ENCODE measurements at places on chromosomes 7 and 10. TPM values are rescaled to one million over a fixed set of nuclear protein-coding genes. Genes with fewer than 3 reads are reported as not detected.

Gene ADAMTS14
- 2.0 TPM for polyA plus RNA-seq

GRCh38 chr10:3173171-3173878 lies 743 bp upstream of the PITRM1 start:
- no peak for DNase-seq

DNA sequence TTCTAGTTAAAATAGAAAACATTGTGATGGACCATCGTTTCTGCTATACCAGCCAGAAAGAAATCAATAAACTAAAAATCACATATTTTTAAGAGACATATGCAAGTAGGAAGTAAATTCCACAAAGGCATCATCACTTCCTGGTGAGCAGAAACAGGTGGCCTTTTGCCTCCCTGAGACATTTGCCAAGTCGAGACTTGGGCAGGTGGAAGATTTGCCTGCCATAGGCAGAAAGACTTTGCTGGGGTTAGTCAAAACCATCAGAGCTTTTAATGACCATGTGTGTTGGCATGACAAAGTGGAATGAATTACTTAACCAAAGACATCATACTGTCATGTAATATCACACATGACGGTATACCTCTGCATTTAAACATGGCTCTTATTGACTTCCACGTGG lies 66.0 kb upstream of the FGL2 start:
- DNase-seq = no peak

Gene MMP21
- 0.33 TPM for polyA plus RNA-seq

Gene HEPACAM2
- polyA plus RNA-seq = 0.42 TPM

DNA sequence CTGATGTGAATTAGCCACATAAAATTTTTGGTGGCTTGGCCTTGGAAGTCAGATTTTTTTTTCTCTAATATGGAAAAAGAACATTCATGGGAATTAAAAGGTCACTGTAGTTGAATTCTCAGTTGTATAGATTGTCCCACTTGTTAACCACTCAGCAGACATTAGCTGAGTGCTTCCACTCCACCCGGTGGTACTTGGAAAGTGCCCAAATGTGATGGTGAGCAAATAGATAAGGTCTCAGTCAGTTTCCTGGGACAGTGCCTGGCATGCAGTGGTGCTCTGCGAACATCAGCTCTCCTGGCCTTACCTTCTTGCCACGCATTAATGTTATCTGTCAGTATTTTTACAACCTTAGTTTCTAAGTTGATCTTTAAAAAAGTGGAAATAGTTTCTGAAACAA lies 1.4 kb downstream of the ATP5F1C start:
- DNase-seq = no peak

- no peak for DNase-seq
These were observed 168.9 kb downstream of the CDK14 start for GRCh38 chr7:90764848-90765570.

Gene ATP6V0E2
- 25.6 TPM for polyA plus RNA-seq

DNA sequence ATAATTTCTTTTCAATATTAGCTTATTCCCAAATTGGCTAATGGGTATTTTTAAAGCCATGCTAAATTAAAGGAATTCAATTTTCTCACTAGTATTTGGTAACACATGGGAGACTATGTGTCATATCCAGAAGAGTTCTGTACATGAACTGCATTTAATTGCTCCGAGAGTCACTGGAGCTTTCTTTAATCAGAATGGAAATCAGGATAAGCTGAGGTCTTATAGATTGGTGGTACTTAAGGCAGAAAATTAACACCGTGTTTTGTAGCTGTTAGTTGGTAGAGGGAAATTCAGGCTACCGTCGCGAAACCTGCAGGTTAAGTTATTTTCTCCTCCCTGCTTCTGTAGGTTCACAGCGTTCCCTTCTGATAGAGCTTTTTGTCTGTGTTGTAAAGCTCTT lies at the start of gene WEE2:
Gene WEE2 (plus strand): TSS at position 3 of the 400 bp plus-strand sequence. CDS start 406 bp downstream, outside the sequence.
- DNase-seq = no peak

Gene CUZD1
- polyA plus RNA-seq = 1.6 TPM

Gene EBLN1
- 0.15 TPM for polyA plus RNA-seq

DNA sequence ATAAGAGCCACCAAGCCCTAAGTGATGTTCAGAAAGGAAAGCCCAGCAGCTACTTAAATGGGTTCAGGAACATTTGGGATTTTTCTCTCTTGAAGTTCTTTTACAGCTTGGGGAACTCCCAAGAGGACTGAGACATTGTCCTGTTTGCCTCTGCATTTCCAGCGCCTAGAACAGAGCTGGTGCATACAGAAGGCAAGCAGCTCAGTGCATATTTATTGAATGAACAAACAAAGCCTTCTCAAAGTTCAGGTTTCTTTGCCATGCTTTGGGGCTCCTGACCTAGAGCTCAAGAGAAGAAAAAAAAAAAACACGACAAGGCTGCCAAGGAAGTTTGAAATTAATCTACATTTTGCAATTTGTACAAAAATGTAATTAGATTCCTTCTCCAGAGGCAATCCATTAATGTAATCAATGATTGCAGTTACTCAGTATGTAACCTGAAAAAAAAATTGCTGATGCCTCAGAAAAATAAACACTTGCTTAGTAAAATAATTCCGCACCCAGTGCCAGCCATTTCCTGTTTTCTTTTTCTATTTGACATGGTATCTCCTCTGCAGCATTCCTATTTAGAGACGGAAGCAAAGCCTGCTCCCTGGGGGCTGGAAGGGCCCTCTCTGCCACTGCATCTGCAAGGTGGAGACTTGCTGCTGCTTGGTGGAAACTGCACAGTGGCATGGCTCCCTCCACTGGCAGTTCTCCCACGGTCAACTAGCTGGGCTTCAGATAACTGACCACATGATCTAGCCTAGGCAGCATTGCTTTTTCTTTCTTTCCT lies 157.3 kb downstream of the TMEM178B start:
- peak; percentile 2 for DNase-seq

Gene LLCFC1
- polyA plus RNA-seq = 0.21 TPM

- no peak for DNase-seq
These were observed 10.0 kb upstream of the MEST start for GRCh38 chr7:130481898-130482297.

DNA sequence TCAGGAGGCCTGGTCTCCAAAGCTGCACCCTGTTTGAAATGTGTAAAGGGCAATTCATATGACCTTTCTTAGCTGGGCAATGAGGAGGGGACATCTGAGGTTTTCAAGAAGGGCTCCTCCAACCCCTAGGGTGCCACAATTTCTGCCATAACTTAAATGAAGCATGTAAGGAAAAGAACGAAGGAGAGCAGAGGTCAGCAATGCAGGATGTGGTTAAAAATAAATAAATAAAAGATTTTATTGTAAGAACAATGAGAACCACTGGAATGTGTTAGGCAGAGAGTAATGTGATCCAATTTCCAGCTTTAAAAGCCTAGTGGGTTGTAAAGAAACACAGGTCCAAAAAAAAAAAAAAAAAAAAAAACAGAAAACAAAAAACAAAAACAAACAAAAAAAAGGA lies 673.1 kb downstream of the TNS3 start:
- no peak for DNase-seq

DNA sequence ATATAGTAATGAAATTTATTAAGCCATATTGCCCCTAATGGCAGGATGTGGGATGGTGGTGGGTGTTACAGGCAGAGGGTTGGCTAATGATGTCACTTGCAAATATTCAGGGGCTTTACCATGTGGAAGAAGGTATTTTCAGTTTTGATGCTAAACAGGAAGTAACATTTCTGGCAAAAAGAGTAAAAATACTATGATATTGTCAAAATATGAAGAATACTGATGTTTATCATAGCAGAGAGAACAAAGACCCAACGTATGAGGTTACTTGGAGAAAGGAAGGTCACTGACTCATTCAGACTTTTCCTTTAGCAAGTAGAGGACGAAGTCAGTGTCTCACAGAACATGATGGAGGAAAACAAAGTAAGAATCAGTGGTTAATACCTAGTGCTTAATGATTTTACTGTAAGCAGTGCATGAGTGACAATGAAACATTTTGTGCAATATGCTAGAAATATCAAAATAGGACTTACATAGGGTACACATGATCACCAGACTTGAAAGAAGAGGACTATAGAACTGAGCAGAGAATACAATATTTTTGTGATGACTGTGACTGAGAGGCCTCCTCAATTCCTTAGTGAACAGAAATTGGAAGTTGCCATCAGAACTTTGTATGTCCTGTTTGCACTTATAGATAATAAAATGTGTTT lies 89.7 kb upstream of the STEAP4 start:
- no peak for DNase-seq

DNA sequence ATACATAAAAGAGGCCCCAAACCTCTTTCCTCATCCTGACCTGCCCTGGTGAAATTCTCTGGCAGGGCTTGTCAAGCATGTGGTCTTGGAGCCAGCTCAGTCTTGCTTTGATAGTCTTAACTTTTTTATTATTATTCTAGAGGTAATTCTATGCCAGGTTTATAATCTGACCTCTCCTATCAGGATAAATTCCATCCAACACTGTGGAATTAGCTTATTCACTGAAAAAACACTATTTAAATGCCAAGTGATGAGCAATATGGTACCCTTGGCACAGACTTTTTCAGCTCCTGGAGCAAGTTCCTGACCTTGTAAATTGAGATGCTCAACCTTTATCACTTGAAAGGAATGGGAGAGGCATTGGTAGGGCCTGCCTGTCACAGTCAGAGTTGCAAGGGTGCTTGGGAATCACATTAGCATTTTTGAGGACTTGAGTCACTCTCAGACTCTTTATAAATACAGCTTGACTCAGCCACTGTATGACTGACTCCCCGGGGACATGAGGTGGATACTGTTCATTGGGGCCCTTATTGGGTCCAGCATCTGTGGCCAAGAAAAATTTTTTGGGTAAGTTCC lies at the start of gene CPA4:
Gene CPA4 (plus strand): TSS at position 480 of the 576 bp plus-strand sequence. CDS start 20 bp downstream, at position 500.
- no peak for DNase-seq

DNA sequence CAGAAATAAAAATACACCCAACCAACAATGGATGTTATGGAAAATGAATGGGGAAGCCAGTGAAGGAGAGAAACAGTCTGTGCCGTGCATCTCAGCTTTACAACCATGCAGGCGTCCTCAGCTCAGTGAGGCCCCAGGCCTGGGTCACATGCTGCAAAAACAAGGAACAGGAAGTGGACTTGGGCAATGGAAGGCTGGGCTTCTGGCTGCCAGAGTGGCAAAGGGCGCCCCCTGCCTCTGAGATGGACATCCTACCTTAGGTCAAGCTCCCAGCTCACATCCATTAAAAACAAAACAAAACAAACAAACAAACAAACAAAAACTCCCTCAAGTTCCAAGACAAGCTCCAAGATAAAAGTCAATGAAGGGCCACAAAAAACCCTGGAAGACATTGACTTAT lies 54.7 kb upstream of the AFAP1L2 start:
- DNase-seq = no peak

- no peak for DNase-seq
These were observed 2.4 kb downstream of the ANKRD22 start for GRCh38 chr10:88849234-88849633.

Gene ANKRD16
- 10.5 TPM for polyA plus RNA-seq

DNA sequence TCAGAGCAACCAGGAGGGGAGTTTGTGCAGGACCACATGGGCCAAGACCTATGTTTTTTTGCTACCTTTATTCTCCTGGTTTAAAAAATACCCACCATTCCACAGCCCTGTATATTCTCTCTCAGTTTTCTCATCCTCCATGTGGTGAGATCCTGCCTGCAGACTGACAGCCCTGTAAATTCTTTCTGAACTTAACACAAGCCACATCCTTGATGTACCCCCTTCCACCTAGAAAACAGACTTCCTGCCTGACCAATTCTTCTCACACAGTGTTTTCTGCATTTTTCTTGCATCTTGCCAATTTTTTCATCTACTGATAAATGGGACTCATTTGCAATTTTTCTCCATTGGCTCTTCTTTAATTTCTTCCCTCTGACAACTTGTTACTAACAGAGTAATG lies 78.4 kb downstream of the INSYN2A start:
- no peak for DNase-seq

DNA sequence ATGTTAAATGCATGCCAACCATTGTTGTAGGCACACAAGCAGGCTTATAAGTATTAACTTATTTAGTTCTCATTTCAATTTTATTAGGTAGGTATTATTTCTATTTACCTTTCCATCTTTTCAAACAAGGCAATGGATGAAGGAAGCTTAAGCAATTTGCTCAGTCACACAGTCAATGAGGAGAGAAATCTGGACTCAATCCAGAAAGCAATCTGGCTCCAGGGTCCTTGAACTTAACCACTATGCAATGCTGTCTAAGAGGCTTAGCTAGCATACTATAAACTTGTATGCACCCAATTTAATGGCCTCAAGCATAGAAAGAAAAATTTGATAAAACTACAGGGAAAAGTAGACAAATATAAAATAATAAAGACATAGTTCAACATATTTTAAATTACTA lies 88.6 kb downstream of the VWDE start:
- DNase-seq = no peak

DNA sequence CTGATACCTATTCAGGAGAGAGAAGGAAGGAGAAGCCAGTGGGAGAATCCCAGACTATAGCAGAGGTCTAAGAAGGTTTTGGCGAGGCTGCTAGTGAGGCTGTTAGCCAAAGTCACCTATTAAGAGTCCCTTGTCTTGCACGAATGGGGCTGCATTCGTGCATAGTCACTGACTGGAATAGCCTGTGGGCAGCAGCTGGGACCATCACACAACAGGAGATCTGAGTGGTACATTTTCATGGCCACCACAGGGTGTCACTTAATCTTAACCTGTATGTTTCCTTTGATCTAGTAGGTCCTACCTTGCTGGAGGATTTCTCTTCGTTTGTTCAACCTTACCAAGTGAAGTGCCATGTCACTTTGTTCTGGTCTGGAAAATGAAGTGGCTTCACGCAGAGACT lies 319.9 kb downstream of the BMPER start:
- no peak for DNase-seq

GRCh38 chr10:49168831-49169500 lies 19.2 kb downstream of the TMEM273 start:
- no peak for DNase-seq

- DNase-seq = no peak
These were observed 5.7 kb downstream of the ARPC1B start for GRCh38 chr7:99380032-99380822.

Gene SEMA3C
- 248 TPM for polyA plus RNA-seq

Gene FKBP6
- 0.17 TPM for polyA plus RNA-seq

DNA sequence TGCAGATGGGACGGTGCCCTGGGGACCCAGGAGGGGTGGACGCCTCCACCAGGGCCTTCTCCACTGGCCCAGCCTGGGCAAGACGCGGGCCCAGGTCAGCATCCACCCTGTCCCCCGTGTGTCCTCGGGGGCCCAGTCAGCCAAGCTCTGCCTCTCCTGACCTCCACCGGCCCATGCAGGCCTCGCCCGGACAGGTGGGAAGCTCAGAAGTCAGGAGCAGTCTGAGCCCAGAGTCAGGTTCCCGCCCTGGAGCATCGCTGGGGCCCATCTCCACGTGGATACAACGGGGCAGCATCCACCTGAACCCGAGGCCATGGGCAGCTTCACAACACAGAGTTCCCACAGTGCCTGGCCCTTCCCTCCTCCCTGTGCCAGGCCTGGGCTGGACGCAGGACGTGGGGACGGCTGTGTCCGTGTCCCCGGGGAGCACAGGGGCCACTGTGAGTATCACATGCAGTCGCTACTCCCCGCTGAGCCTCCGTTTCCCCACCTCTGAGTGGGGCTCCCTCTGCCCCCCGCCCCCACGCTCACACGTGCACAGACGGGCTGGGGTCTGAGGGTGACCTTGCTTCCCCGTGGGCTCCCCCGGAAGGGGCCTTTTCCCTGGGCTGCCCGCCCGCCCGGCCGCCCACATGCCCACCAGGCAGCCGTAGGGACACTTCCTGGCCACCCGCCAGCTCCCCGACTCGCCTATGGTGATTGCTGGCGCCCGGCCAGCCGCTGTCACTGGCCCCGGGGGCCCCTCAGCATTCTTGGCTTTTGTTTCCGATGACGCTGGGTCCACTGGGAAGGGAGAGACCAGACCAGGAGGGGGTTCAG lies 64.3 kb downstream of the PDGFA start:
- DNase-seq = peak; percentile 53

GRCh38 chr7:17015598-17016031 lies 133.8 kb upstream of the AGR3 start:
- no peak for DNase-seq

- no peak for DNase-seq
These were observed 42.0 kb downstream of the SHH start for GRCh38 chr7:155770241-155770640.

All from left renal pelvis (tissue), 4 donors.